ENCODE measurements at places on chromosomes 5 and 9. TPM values are rescaled to one million over a fixed set of nuclear protein-coding genes. Genes with fewer than 3 reads are reported as not detected.

GRCh38 chr9:4116723-4117460, 183.0 kb downstream of the GLIS3 start:
- peak; percentile 75 for DNase-seq

- no peak for DNase-seq
Measured at GRCh38 chr9:112503170-112503569, 16.5 kb downstream of the KIAA1958 start.

The FAM151B gene
- total RNA-seq, result 6.8 TPM

The CHSY3 gene
- 2.9 TPM for total RNA-seq

The ERBIN gene
- 96.3 TPM for total RNA-seq

DNA sequence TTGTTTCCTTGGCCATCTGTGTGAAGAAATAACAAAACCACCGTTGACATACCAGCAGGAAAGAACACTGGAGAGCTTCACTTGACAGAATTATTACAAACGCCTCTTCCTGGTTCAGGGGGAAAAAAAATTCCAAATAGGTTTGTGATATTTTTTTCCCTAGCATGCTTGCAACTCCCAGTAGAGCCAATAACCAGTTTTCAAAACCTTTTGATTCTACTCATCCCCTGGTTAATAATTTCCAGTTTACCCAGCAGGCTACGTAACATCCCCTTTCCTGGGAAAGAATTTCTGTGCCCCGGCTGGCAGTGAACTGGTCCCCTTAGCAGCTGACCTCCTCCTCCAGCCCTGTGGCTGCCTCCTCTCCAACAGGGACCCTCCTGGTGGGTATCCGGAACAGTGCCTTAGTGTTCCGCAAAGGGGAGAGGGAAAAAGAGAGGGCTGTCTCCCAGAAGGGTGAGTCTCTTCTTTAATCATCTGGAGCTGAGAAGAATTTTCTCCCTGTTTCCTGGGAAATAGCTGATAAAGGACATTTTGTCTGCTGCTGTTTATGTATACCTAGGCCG, 72.8 kb upstream of the BOD1 start:
- no peak for DNase-seq

DNA sequence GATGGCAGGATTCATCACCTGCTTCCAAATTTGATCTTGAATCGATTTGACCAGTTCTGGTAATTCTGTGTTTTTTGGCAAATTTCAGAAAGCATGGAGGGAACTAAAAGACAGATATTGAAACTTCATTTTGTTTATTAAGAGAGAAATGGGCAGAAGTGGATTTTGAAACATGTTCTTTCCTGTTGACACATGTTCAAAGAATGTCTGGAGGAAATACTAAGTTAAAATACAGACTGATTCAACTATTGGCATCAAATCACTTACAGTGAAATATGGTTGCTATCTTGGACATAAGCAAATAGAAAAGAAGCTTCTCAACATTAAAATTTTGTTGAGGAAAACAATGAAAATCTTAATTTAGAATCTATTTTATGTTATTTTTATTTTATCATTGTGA, 19.3 kb upstream of the GZMK start:
- DNase-seq, result peak; percentile 77

DNA sequence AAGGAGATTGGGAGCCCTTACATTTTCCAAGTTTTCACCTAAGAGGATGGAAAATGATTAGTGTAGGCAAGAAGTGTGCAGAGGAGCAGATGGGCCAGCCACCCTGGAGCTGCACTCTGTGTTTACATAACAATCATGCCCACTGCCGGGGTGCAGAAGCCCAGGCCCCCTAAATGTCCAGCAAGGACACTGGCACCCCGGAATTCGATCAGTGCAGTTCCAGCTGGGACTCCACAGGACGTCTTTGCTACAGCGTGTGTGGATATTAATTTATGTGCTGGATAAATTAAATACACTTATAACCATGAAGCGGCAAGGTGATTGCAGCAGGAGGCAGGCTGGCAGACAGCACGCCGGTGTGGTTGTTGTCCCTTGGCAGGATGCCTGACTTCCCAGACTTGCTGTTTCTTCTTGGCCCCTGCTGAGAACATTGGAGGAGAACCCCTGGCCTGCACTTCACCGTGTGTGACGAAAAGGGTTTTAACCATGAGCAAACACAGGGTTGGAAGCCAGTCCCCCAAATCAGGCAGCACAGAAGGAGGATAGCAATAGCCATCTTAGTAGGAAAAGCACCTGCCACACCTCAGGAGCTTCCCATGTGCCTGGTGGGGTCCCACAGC, 73.7 kb downstream of the GADD45G start:
- DNase-seq, result no peak

DNA sequence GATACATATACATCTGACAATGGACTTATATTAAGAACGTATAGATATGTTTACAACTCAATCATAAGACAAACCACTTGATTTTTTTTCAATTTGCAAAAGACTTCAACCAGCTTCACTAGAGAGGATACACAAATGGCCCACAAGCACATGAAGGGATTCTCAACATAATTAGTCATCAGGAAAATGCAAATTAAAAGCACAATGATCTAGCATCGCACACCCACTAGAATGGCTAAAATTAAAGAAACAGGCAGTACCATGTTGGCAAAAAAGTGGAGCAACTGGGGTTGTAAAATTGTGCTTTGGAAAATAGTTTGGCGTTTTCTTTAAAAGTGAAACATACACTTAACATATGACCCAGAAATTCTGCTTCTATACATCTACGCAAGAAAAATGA, 80.0 kb upstream of the TRIO start:
- DNase-seq, result no peak

GRCh38 chr5:31854181-31855133, 215.5 kb downstream of the PDZD2 start:
- peak; percentile 7 for DNase-seq

DNA sequence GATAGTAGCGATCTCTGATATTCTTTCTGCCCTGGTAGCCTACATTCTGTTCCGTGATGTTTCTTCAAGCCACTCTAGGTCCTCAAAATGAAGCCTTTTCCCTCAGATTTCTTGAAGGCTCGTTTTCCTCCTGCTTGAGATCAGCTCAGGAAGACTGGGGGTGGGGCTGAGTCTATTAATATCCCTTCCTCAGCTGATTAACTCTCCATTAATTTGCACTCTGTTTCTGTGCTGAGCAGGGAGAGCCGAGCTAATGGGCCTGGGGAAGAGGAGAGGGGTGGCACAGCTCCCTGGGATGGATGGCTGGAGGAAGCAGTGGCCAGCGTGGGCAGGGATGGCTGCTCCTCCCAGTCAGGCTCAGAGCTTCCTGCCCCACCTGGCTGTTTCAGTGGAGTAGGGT, 93.3 kb downstream of the PPARGC1B start:
- DNase-seq, result no peak

- no peak for DNase-seq
Measured at GRCh38 chr9:121991307-121991661, 101.8 kb downstream of the TTLL11 start.

The TMEM252 gene
- total RNA-seq, result not detected

GRCh38 chr5:91033370-91033769, 349.7 kb downstream of the ARRDC3 start:
- no peak for DNase-seq

The RANBP3L gene
- total RNA-seq, result not detected

- DNase-seq, result no peak
Measured at GRCh38 chr5:32551865-32552264, 33.5 kb upstream of the SUB1 start.

The PCDHB6 gene
- total RNA-seq, result not detected

GRCh38 chr5:157598350-157598936, 22.9 kb upstream of the ADAM19 start:
- DNase-seq, result no peak

- peak; percentile 18 for DNase-seq
Measured at GRCh38 chr5:41636605-41637004, 126.2 kb upstream of the PLCXD3 start.

GRCh38 chr9:26033336-26033735, 355.1 kb upstream of the TUSC1 start:
- DNase-seq, result peak; percentile 24

The PLPPR1 gene
- not detected for total RNA-seq

GRCh38 chr9:36389590-36389989, 10.5 kb downstream of the RNF38 start:
- no peak for DNase-seq

- no peak for DNase-seq
Measured at GRCh38 chr5:126778675-126779403, 1.9 kb downstream of the LMNB1 start.

DNA sequence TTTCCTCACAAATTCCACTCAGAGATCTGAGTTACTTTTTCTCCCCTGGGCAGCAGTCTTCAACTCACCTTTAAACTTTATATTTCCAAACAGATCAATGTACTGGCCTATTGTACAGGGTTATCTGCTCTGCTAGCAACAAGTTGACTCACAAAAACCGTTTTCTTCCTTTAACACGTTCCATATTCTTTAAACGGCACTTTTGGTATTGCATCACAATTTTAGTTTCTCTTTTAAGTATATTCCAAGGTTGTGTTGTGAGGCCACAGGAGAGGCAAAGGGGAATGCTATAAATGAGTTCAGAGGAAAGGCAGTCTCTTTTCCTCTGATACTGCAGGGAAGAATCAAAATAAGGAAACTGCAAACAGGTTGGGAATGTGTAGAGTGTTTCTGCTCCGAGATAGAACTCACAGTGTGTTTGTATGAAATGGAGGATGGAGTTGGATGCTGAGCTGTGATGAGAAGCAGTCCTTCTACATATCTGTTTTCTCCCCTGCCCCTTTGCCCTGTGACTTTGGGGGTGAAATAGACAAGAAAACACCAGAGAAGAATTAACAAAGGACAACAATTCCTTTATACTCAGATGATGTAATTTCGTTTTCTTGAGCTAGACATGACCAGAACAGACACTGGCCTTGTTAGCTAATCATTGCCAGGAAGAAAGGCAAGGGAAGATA, 9.9 kb upstream of the ALDOB start:
- peak; percentile 33 for DNase-seq

DNA sequence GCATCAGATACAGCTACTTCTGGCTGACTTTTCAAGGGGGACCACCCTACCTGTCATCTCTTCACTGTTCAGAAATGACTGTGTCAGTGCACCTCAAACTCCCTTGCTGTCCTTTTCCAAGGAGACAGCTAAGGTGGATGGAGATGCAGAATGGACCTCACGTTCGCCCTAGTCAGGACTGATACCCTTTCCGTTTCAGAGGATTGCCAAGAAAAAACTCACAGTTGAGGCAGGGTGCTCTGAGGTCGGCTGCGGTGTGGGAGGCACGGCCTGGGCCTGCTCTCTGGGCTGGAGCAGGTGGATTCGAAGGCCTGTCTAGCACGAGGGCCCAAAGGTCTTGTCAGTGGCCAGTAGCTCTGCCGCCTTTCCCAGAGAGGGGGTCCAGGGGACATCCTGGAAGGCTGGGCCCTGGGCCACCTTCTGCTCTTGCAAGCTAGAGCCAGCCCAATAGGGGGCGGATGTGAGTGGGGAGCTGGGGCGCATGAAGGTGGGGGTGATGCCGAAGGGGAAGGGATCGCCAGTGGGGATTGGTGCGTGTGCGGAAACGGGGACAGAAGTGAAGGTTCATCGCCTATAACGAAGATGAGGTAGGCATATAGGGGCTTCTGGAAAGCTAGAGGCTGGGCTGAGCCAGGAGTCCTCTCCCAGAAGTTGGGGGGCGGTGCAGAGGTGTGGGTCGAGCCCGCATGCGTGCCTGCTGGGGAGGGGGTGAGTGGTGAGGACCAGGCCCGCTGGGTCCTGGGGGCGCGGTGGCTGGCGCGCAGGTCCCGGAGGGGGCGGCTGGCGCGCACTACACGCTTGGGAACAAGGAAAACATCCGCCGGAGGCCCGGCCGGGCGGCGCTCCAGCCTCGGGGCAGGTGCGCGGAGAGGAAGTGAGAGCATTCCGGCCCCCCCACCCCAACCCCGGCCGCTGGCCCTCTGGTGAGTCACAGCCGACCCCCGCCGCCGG, 2.5 kb upstream of the MSMP start:
- no peak for DNase-seq

The OR1N2 gene
- total RNA-seq, result not detected

The PCDHGB4 gene
- 17.4 TPM for total RNA-seq

- DNase-seq, result no peak
Measured at GRCh38 chr5:123438902-123439301, 15.7 kb upstream of the CEP120 start.

DNA sequence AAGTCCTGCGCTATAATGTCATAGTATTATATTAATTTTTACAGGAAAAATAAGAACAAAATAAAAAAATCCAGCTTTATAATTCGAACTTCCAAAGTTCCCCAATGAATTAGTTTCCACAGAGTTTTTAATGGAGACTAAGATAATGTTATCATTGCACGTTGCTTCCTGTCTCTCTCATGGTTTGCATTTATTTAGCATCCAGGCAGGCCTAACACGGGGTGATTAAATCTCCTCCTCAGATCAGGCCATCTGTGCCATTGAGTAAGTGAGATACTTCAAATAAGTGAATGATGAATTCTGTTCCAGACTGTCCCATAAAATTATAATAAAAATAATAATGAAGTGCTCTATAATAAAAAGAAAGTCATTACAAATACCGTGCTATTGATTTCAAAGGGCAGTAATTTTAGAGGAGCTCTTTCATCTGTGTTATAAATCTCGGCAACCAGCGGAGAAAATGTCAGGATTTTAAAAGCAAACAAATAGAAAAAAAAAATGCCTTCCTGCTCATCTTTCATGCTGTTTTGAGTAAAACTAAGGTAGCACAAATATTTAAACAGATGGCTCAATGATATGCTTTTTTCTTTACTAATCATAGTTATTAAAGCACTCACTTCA, 570.6 kb upstream of the ZNF608 start:
- DNase-seq, result no peak

GRCh38 chr5:132269635-132270334, 12.3 kb downstream of the PDLIM4 start:
- no peak for DNase-seq

GRCh38 chr5:154147666-154148065, 42.9 kb upstream of the GALNT10 start:
- no peak for DNase-seq

GRCh38 chr9:134497283-134497860, 144.2 kb upstream of the COL5A1 start:
- DNase-seq, result no peak

GRCh38 chr5:1498623-1499416, 24.9 kb downstream of the LPCAT1 start:
- DNase-seq, result no peak

All from fibroblast of the aortic adventitia (primary cell).